ENCODE measurements at places on chromosomes 7 and 10. TPM values are rescaled to one million over a fixed set of nuclear protein-coding genes. Genes with fewer than 3 reads are reported as not detected.

Gene SIRT1
- 27.4 TPM for total RNA-seq

Gene PRDX3
- 163 TPM for total RNA-seq

Gene OR2A5
- not detected for total RNA-seq

Gene CHCHD1
- total RNA-seq: 33.5 TPM

Gene GPR26
- total RNA-seq: not detected

Gene SLC13A4
- total RNA-seq: not detected

Gene ELFN1
- total RNA-seq: not detected

Gene RPEL1
- total RNA-seq: not detected

Gene OR2A14
- total RNA-seq: not detected

Gene CCDC136
- total RNA-seq: 11.1 TPM

Gene NKX1-2
- not detected for total RNA-seq

Gene AUTS2
- total RNA-seq: 2.7 TPM

Gene PNLIP
- total RNA-seq: not detected

Gene GFRA1
- not detected for total RNA-seq

Gene SLIT1
- 0.15 TPM for total RNA-seq

Gene TMEM213
- total RNA-seq: not detected

Gene NEURL1
- total RNA-seq: 3.6 TPM

Gene ADRB1
- total RNA-seq: not detected

Gene AKR1C1
- 0.29 TPM for total RNA-seq

Gene SAMD9L
- 22.4 TPM for total RNA-seq

Gene COL17A1
- not detected for total RNA-seq

Gene COL1A2
- total RNA-seq: 10.2 TPM

Gene NUDCD3
- total RNA-seq: 77.9 TPM

Gene NACAD
- total RNA-seq: 0.05 TPM

Gene ECHDC3
- total RNA-seq: 0.15 TPM

Gene ASAH2
- total RNA-seq: 5.4 TPM

Gene ZNF32
- 13.2 TPM for total RNA-seq

Gene C1QL3
- not detected for total RNA-seq

Gene DRGX
- total RNA-seq: not detected

Gene NSMCE4A
- 79.1 TPM for total RNA-seq

Gene ADGRA1
- not detected for total RNA-seq

Gene SYT15B
- total RNA-seq: 0.15 TPM

Gene FOXI2
- not detected for total RNA-seq

Measured in activated T-helper 1 cell treated with anti-CD3 and anti-CD28 coated beads, Interleukin-12 subunit alpha, Interleukin-12 subunit beta, Interleukin-2, Interleukin-4 antibody, amounts not matched to agents 30 ng/mL and 10 ng/mL and 1 ng/mL, durations not matched to agents 14 hours and 24 hours and 36 hours (primary cell).